ENCODE measurements at places on chromosomes 5 and 9. TPM values are rescaled to one million over a fixed set of nuclear protein-coding genes. Genes with fewer than 3 reads are reported as not detected.

The WDR31 gene
- polyA plus RNA-seq = 0.59 TPM

The IL5 gene
- polyA plus RNA-seq = not detected

The NRG2 gene
- 5.4 TPM for polyA plus RNA-seq

The IFNE gene
- not detected for polyA plus RNA-seq

The AFAP1L1 gene
- polyA plus RNA-seq = not detected

The ADGRV1 gene
- polyA plus RNA-seq = 3.7 TPM

The AGXT2 gene
- not detected for polyA plus RNA-seq

The ADAMTS13 gene
- polyA plus RNA-seq = 13.5 TPM

The RASEF gene
- polyA plus RNA-seq = 0.12 TPM

The CCNB1 gene
- 13.0 TPM for polyA plus RNA-seq

The LECT2 gene
- polyA plus RNA-seq = not detected

The SHLD3 gene
- polyA plus RNA-seq = 26.8 TPM

The CORO2A gene
- polyA plus RNA-seq = 1.9 TPM

The GABRB2 gene
- 101 TPM for polyA plus RNA-seq

The FOXD1 gene
- polyA plus RNA-seq = not detected

The XRCC4 gene
- polyA plus RNA-seq = 22.7 TPM

The CDKN2A gene
- polyA plus RNA-seq = not detected

The PARP8 gene
- polyA plus RNA-seq = 29.9 TPM

The UGT3A2 gene
- not detected for polyA plus RNA-seq

The FAM78A gene
- 0.47 TPM for polyA plus RNA-seq

The EQTN gene
- not detected for polyA plus RNA-seq

The IL4 gene
- polyA plus RNA-seq = not detected
